ENCODE measurements at places on chromosomes 1 and 21. TPM values are rescaled to one million over a fixed set of nuclear protein-coding genes. Genes with fewer than 3 reads are reported as not detected.
A peak's percentile ranks its signal among the peaks of the same experiment; 100 is the strongest.

The FAM177B gene
- 0.70 TPM for total RNA-seq

The USP33 gene
- total RNA-seq = 36.1 TPM

The LIPI gene
- total RNA-seq = not detected

The PADI2 gene
- 0.84 TPM for total RNA-seq

The TXNIP gene
- 38.6 TPM for total RNA-seq

The ATP1A2 gene
- total RNA-seq = not detected

The PRAMEF20 gene
- total RNA-seq = not detected

The FABP3 gene
- 12.1 TPM for total RNA-seq

The LEMD1 gene
- total RNA-seq = not detected

The SPRR1B gene
- total RNA-seq = not detected

DNA sequence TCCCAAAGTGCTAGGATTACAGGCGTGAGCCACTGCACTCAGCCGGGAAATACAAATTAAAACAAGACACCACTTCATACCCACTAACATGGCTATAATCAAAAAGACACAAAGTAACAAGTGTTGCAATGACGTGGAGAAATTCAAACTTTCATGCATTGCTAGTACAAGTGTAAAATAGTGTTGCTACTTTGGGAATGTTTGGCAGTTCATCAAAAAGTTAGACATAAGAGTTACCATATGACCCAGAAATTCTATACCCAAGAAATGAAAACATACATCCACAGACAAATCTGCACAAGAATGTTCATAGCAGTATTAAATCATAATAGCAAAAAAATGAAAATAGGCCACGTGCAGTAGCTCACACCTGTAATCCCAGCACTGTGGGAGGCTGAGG, 16.4 kb downstream of the FOXJ3 start:
- no peak for DNase-seq

- no peak for DNase-seq
Observed at GRCh38 chr1:63873751-63874150, 99.9 kb downstream of the ROR1 start.

DNA sequence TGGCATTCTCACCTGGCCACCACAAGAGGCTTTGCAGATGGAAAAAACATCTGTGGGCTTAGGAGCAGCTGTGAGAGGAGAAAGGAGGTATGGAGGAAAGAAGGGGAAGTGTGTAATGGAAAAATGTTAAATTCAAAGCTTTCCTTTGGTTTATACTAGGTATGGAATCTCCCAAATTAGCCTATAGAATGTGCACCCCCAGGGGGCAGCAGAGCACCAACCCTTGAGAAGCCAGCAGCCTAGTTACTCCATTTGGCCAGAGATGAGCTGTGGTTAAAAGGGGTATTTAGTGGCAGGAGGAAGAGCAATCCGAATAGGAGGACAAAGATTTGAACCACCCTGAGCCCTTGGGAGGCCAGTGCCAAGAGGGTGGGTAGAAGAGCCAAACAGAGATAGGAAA, 97.5 kb upstream of the CTTNBP2NL start:
- peak; percentile 36 for DNase-seq

GRCh38 chr1:11886986-11887665, 28.4 kb upstream of the NPPB start:
- no peak for DNase-seq

DNA sequence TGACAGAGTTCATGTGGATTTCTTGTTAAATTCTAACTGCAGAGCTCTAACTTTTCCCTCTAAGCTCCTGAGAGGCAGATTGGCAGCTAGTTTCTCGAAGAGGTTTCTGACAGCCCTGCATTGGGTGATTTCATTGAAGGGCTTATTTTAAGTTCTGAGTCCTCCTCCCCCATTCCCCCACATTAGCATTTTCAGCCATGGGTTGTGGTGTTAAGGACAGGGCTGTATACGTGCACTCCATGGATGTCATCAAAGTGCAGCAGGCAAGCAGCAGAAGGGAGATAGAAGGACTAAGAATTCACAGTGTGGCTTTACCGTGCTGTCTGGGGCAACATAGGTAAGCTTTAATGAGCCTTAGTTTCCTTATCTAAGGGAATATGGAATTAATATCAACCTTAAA, 19.0 kb downstream of the CRYZ start:
- DNase-seq = no peak

- DNase-seq = no peak
Observed at GRCh38 chr1:2050793-2051682, 827 bp downstream of the PRKCZ start.

- peak; percentile 14 for DNase-seq
Observed at GRCh38 chr1:76510672-76511557, 356.4 kb upstream of the ST6GALNAC5 start.

GRCh38 chr1:58346036-58346355, 200.5 kb downstream of the OMA1 start:
- no peak for DNase-seq

DNA sequence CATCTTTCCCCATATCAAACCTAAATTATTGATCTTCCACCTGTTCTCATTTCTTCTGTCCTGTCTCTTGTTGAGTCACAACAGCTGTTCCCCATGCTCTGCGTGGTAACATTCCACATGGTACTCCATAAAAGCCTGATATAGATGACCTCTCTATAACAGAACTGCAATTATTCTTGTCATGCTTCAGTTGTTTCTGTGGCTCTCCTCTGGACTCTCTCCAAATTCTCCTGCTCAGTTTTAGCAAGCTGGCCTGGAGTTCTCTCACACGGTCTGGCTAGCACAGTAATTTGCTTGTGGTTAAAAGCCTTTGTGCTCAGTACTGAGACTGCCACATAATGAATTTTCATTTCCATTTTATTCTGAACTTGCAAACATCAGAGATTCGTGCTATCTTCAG, 10.6 kb upstream of the LRRC39 start:
- no peak for DNase-seq

GRCh38 chr21:38417726-38418125, 80.6 kb downstream of the ERG start:
- no peak for DNase-seq

- no peak for DNase-seq
Observed at GRCh38 chr1:243793298-243793697, 56.7 kb downstream of the AKT3 start.

DNA sequence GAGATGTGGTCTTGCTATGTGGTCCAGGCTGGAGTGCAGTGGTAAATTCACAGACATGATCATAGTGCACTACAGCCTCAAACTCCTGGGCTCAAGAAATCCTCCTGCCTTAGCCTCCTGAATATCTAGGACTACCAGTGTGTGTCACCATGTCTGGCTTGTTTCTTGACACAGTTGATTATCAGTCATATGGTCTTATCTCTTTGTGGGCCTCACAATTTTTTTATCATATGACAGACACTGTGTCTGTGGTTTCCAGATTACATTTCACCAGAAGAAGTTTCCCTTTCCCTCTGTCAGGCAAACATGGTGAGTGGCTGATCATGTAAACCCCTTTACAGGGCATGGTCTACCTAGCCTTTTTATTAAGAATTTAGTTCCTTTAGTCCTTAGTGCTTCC, 96.1 kb downstream of the HFM1 start:
- DNase-seq = no peak

DNA sequence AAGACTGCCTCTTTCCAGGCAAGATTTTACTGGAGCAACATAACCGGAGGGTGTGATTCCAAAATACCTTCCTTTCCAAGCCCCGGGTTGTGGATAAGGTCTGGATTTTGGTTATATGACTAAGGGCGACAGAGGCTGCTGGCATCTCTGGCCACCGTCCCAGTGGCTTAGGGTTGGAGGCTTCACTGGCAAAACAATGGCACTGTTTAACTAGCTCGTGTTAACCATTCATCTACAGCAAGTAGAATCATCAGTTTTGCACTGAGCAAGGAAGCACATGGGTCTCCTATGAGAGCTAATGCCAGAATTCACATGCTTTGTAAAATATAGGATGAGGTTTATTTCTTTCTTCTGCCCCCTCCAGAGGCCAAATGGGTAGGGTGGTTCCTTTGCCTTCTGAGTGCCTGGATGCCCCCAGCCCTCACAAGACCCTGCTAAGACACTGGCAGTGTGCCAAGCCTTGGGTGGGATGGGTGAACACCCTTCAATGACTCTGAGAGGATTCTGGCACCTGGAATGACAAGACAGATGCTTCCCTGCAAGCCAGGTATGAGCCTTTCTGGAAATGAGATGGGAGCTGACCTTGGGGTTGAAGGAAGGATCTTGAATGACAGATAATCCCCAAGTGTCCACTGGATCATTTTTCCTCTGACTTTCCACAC, 36.8 kb downstream of the DHCR24 start:
- no peak for DNase-seq

- no peak for DNase-seq
Observed at GRCh38 chr1:217642455-217642854, 11.3 kb downstream of the SPATA17 start.

- DNase-seq = no peak
Observed at GRCh38 chr1:176815621-176816020, 348.9 kb downstream of the ASTN1 start.

GRCh38 chr1:201180141-201180540, 10.5 kb upstream of the IGFN1 start:
- DNase-seq = no peak

- DNase-seq = no peak
Observed at GRCh38 chr1:88239205-88239604, 444.9 kb upstream of the PKN2 start.

DNA sequence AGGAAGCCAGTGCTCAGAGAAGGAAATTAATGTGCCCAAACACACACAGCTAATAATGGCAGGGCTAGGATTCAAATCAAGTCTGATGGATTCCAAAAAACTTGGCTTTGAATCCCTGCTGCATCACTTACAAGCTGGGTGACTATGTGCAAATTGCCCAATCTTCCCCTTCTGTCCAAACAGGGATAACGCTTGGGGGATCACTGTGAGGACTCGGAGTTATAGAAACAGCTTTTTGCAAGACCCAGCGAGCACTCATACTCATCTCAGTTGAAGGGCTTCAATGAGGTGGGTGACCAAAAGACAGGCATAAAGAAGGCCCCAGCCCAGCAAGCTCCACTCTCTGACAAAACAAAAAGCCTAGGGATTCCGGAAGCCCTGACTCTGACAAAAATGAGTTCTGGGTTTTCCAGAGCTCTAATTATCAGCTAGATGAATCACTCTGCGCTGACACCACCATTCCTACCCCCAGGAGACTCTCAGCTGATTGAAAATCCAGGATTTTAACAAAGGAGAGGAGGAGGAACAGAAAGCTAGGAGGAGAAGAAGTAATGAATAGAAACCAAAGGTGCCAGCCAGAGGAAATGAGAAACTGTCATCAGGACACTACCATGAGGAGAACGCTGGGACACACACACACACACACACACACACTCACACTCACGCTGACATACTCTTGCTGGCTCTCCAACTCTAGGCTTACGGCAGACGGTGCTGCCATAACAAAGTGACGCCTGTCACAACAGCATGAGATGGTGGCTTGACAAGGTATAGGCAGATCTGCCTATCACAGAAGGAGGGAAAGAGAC, 1.6 kb upstream of the STK40 start:
- no peak for DNase-seq

DNA sequence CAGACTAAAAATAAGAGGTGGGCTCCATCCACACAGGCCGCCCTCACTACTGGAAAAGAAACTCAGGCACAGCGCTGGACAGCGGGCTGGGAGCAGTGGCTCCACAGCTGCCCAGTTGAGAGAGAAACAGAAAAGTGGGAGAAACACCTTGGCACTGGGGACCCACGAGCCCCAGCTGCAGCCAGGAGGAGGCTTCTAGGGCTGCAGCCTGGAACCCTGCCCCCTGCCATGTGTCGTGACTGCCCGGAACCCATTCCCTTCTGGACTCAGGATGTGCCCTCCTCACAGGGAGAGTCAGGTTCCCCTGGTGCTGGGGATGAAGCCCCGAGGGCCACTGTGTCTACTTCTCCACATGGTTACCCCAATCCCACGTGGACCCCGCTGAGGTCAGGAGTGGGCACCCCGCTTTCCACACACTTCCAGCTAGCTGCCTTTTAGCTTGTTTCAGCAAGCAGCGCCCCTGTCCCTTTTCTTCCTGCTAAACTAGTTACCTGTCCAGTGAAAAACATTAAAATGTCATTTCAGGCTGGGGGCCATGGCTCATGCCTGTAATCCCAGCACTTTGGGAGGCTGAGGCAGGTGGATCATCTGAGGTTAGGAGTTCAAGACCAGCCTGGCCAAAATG, 35.9 kb downstream of the PARP1 start:
- no peak for DNase-seq

- no peak for DNase-seq
Observed at GRCh38 chr1:156947818-156948525, 27.5 kb downstream of the LRRC71 start.

- DNase-seq = peak; percentile 89
Observed at GRCh38 chr1:9823943-9824701, at the start of gene CLSTN1. Gene CLSTN1 (minus strand): TSS chr1:9823965. CDS start chr1:9823733, 232 bp downstream.

DNA sequence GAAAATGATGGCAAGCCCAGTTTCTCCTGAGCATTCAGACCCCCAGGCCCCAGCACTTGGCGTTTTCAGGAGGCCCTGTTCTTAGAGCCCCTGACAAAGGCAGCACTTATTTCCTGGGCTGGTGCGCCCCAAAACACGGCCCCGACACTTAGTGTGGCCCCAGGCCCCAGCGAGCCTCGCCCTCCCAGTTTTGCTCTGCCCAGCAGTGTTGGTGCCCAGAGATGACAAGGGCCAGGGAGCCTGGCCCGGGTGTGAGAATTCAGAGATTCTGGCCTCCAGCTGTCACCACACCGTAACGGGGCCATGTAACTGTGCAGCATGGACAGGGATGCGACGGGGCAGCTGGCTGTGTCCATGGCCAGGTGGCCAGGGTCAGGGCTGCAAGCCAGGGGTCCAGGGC, 18.0 kb upstream of the ARHGEF16 start:
- no peak for DNase-seq

GRCh38 chr1:9475061-9475627, 64.1 kb upstream of the SLC25A33 start:
- DNase-seq = no peak

Measured in Caco-2 (cell line).